ENCODE measurements at places on chromosomes 11 and 22.

DNA sequence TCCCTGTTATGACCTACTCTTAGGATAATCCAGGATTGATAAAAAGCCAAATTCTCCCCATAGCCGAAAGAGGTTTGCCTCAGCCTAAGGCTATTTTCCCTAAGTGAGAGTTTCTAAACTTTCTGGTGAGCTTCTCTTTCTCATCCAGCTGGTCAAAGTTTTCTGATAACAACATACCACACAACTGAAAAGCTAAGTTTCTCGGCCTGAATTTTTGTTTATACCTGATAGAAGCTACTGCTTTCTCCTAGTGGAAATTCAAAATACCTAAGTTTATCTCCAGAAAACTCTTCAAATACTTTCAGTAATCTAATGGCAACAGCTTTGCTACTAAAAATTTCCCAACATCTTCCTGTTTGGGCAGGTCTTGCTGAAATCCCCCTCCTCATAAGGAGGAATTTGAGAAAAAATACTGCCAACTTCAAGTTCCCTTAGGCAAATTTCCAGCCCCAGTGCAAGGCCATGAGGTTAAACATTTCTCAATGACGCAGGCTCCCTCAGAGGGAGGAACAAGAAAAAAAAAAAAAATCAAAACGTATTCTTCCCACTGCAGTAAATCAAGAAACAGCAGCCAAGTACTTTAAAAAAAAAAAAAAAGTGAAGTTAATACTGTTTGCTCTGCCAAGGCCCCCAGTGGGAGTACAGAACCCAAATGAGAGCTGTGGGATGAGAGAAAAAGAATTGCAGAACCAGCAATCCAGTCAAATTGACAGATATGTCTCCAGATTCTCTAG lies 127.0 kb downstream of the MRTFA start:
- DNase-seq, result peak; percentile 80

DNA sequence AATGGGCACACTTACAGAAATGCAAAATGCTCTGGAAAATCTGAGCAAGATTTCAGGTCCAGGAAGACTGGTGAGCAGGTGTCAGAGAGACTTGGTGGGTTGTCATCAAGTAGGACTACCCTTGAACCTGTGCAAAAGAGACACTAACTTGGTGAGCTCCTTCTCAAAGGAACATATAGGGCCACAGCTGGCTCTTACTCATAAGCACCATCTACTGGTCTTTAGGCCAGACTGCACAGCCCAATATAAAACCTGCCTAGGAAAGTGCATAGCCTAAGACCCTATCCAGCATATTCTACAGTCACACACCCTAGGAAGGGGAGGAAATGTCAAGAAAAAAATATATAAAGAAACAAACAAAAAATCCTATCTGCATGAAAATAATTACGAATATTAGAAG lies 18.2 kb upstream of the OR10W1 start:
- peak; percentile 58 for DNase-seq

DNA sequence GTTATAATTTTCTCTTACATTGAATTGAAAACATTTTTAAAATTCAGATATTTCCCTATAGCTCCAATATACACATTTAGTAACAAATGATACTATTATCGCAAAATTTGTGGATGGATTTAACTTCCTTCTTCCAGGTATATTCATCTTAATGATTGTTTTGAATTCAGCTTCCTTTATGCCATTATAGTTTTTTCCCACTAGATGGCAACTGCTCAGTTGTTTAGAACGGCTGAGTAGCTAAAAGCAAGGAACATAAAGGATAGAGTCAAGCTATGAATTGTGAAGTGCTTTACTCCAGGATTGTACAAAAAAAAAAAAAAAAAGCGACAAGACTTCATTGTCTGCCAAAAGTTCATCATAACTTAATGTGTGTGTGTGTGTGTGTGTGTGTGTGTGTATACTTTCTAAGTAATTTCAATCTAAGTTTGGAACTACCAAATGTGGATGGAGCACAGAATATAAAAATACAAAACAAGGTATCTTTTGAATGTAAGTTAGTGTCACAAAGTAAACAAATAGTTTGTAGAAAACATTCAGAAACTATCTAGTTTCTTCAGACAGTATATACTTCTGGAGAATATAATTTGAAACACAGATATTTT lies 846.4 kb downstream of the DLG2 start:
- DNase-seq, result peak; percentile 20

GRCh38 chr22:37080438-37080837 lies 28.9 kb downstream of the KCTD17 start:
- DNase-seq, result no peak

DNA sequence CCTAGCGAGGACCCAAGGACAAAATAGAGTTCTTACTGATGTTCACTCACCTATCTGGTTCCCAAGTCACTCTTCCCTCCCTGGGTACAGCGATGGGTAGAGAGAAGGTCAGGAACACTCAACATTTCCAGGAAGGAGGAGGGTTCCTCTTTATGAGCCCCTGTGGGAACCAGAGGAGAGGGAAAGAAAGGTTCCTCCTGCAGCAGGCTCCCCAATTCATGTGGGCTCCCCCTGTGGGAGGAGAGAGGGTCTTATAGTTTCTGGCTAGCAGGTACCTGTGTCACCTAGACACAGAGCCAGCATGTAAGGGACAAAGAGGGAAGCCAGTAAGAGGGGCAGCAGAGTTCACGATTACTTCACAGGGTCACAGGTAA lies 93.5 kb downstream of the DBX1 start:
- DNase-seq, result no peak

DNA sequence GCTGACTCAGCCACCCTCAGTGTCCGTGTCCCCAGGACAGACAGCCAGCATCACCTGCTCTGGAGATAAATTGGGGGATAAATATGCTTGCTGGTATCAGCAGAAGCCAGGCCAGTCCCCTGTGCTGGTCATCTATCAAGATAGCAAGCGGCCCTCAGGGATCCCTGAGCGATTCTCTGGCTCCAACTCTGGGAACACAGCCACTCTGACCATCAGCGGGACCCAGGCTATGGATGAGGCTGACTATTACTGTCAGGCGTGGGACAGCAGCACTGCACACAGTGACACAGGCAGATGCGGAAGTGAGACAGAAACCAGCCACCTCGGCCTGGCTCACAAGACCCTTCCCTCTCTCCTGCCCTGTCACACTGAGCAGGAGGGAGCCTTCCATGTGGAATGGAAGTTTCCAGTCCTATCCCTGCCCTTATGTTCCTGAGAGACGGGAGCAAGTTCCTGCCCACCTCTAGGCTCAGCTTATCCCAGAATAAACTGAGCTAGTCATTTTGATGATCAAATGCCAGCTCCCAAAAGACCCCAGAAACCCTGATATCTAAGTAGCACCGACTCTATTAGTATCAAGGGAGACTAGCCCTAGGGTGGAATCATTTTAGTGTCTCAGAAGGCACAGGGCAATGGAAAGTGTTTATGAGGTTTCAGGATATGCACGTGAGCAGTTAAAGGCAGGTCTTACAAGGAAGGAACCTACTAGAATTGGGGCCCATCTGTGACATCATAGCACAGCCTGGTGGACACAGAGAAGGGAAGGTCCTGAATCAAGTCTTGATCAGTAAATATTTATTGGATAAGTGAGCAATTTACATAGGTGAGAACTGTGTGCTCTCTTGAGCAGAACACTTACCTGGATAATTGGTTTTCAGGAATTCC lies 6.3 kb upstream of the IGLL5 start:
- DNase-seq, result no peak

DNA sequence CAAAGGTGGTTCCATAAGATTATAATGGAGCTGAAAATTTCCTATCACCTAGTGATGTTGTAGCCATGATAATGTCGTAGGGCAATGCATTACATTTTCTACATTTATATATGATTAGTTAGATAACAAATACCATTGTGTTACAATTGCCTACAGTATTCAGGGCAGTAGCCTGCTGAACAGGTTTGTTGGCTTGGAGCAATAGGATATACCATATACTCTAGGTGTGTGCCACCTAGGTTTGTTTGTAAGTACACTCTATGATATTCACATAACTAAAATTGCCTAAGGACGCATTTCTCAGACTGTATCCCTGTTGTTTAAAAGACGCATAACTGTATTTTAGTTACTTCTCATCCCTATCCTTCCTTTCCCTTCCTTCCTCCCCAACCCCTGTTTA lies 13.6 kb downstream of the PLEKHB1 start:
- DNase-seq, result no peak

- DNase-seq, result no peak
Measured at GRCh38 chr11:112655371-112655770, 305.8 kb upstream of the NCAM1 start.

- DNase-seq, result no peak
Measured at GRCh38 chr22:20015187-20015625, 1.4 kb downstream of the ARVCF start.

DNA sequence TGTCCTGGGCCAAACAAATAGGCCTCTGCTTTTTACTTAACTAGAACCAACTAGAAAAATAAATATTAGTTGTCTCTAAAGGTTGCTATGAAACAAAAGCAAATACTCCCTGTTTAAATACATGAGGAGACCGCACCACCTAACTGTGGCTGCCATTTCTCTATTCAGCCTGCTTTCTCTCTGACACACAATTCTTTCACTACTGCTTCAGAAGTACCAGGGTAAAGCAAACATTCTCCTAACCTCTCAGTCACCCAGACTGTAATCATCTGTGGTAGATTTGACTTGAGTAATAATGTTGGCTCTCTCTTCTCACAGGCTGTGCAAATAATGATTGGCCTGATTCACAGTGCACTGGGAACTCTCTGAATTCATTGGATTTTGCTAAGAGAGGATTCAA lies 41.0 kb upstream of the MS4A8 start:
- no peak for DNase-seq

- DNase-seq, result no peak
Measured at GRCh38 chr11:75665126-75665525, 3.7 kb downstream of the MAP6 start.

DNA sequence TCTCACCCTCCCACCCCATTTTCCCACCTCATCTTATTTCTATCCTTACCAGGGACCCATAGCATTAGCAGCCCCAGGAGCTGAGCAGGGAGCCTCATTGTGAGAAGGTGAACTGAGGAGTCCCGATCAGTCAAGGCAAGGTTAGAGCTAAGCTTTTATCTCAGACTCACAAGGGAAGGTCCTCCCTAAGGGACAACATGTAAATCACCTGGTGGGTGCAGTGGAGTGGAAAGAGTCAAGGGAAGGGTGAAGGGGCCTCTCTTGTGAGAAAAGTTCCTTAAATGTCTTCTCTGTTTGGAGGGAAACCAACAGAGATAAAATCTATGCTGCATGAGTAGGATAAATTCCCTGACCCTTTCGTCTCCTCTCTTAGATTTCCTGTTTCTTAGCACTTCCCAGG lies 85.9 kb downstream of the GAB4 start:
- DNase-seq, result no peak

DNA sequence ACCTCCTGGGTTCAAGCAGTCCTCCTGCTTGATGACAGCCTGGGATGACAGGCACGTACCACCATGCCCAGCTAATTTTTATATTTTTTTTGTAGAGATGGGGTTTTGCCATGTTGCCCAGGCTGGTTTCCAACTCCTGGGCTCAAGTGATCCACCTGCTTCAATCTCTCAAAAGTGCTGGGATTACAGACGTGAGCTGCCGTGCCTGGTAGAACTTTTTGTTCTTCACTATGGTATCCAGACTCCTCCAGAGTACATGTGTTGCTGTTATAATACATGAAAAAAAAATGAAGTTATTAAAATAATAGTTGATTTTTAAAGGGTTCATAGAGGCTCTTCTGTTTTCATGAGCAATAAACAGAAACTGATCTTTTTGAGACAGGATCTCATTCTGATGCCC lies 29.6 kb downstream of the ZNF143 start:
- DNase-seq, result no peak

GRCh38 chr11:69868006-69868810 lies 49.0 kb upstream of the FGF3 start:
- DNase-seq, result no peak

DNA sequence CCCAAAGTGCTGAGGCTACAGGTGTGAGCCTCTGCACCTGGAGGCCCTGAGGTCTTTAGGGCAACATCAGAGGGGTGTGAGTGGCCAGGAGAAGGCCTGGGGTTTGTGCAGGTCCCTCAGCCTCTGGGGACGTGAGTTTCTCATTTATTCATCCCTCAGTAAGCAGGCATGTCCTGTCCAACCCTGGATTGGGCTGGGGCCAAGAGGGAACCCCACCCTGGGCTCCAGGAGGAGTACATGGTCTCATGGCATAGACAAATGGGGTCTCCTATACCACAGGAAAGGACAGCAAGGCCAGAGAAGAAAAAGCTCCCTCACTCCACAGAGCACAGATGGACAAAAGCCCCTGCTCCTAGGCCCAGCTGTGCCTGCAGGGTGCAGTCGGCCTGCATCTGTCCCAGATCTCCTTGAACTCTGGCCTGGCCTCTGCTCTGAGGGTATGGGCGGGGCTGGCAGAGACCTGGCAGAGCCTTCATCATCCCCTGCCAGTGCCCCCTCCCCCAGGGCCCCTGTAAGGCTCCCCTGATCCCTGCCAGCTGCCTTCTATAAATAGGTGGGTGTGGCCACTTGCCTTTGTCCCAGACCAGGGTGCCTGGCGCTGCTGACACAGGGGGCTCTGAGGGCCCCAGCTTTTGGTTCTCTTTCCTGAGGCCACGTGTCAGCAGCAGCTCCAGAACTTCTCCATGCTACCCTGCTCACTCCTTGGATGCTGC lies 34.6 kb downstream of the A4GALT start:
- DNase-seq, result no peak

DNA sequence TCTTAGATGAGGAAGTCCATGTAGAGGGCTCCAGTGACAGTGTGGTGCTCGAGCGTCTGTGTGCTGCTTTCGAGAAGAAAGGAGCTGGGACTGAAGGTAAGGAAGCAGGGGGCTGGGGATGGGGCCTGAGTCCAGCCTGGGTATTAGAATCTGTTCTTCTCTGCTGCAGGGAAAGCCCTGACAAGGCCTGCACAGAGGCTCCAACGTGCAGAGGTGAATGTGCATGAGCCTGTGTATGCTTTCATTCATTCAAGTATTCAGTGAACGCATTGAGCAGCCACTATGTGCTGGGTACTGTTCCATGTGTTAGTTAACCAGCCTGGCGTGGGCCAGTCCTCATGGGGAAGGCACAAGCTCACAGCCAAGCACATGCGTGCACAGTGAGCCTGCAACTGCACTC lies 93.4 kb downstream of the MYO18B start:
- DNase-seq, result no peak

DNA sequence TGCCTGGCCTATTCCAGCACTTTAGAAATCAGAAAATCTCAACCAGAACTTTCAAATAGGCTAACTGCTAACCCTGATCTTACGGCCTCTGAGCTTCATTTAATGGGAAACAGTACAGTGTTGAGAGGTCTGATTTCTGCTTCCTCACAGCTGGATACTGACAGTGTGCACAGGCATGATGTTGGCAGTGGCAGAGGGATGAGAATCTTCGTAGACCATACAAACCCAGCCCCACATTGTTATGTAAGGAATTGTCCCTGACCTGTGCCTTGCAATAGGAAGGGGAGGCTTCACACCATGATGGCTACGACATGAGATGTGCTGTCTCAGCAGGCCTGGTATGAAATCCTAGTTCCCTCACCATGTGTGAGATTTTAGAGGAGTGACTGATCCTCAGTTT lies 49.0 kb downstream of the CD44 start:
- DNase-seq, result no peak
